Activated T-cell treated with anti-CD3 and anti-CD28 coated beads for 48 hours (primary cell): ENCODE measurements at places on chromosomes 2 and 18.

GRCh38 chr2:127638361-127639110, 7.4 kb upstream of the GPR17 start:
- DNase-seq, result no peak

DNA sequence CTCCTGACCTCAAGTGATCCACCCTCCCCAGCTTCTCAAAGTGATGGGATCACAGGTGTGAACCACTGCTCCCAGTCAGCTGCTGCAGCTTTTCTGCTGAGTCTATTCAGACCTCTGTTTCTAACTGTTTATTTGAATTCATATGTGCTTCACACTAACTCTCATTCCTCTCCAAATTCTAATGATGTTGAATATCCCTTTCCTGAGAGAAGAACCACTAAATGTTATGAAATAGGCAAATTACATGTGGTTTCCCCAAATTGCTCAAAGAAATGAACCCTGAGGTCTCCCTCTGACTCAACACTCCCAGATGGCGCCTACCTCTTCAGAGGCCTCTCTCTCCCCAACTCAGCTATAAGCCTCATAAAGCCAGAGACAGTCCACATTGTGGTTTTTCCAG, 98.6 kb downstream of the IRS1 start:
- no peak for DNase-seq

DNA sequence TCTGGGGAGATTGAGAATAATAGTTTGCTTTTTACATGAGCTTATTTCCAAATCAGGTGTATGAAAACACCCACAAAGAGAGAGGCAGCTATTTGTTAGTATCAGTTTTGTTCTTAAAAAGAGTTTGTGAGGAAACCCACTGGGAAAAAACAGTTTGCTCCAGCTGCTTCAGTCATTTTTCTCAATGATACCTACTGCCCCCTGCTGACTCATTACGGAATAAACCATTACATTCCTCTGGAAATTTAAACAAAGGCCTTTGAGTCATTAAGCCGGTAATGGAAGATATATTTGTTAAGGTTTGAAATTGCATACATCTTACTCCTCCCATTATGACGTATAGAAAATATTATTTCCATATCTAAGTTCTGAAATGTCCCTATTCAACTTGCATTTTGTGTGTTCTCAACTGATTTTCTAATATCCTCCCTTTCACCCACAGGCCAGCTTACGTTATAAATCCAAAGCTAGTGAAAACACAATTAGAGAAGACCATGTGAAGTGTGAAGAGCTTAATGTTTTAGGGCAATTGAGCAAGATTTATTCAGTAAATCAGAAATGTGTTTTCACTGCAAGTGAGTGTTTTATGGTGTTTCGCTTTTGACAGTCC, 761.6 kb downstream of the DSC3 start:
- DNase-seq, result no peak

GRCh38 chr18:36850527-36851201, 21.7 kb downstream of the KIAA1328 start:
- no peak for DNase-seq

DNA sequence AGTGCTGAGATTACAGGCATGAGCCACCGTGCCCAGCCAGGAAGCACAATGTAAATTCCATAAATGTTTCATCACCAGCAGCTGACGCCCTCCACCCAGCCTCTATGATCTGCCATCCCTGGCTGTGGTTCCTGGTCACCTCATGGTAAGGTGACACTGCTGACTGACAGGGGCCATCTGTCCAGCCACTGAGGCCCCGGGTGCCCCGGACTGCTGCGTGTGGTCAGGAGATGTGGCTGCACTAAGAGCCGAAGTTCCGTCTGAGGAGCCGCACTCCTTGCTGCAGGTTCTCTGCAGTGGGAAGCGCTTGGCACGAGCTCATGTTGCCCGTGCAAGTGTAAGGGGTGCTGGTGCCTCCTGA, 10.9 kb downstream of the NTSR2 start:
- no peak for DNase-seq

GRCh38 chr2:65866148-65866547, 433.7 kb upstream of the SPRED2 start:
- no peak for DNase-seq

GRCh38 chr2:60230037-60230436, 323.4 kb downstream of the BCL11A start:
- no peak for DNase-seq

DNA sequence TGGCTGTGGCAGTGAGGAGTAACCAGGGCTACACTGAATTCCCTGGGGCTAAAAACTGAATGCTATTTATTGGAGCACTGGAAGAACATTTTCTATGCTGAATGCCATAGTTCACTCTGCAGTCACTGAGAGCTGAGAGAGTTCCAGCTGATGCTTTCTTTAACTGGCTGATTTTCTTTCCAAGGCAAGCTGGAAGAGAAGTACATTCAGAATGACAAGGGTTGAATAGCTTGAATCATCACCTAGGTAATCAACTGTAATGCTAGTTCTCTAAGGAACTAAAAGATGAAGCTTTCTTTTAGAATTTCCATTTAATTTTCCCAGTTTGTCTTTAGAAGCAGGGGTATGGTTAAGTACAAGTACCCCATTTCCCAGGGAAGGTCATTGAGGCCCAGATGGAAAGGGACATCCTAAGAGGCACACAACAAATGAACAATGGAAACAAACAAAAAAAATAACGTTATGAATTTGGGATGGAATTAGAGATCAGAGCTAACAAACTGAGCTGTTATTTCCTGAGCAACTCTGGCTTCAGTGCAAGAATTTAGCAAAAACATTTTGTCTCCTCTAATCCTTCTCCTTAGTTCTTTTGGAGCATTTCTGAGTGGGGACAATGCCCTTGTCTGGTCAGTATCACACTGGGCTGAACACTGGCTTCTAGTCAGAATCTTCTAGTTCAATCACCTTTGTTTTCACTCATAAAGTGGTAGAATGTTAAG, 132.8 kb upstream of the REG3A start:
- DNase-seq, result no peak

GRCh38 chr2:196515051-196515450, 124.5 kb upstream of the CCDC150 start:
- DNase-seq, result no peak

- DNase-seq, result no peak
Measured at GRCh38 chr18:46160050-46160798, 56.0 kb downstream of the HAUS1 start.

- no peak for DNase-seq
Measured at GRCh38 chr2:100603414-100603813, 40.6 kb downstream of the PDCL3 start.

DNA sequence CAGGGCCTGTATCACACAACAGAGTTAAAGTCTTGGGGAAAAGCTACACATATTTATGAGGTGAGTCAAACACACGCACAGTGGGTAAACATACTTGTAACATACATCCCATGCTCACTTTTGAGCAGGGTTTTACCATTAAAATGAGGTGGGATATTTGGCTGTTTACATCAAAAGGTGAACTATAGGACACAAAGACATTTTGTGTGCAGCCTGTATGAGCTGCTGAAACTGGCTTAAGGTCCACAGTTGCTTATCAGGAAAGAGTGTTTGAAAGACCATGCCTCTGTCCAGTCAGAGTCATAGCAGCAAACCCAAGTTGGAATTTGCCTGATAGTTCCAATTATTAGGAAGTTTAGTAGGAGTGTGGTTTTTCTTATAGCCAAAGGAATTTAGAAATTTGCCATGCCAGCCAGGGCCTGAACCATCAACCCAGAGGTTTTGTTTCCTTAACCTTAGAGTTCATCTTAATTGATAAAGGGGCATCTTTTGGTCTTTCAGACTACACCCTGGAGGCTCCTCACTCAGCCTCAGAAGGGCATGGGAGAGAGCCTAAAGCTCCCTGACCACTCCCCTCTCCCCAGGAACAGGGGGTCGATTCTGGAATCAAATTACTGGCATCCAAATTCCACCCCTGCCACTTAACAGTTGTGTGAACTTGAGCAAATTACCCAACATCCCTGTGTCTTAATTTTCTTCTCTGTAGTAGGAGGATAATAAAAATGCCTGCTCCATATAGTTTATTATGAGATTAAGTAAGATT, 29.9 kb upstream of the L3MBTL4 start:
- no peak for DNase-seq

- DNase-seq, result peak; percentile 88
Measured at GRCh38 chr2:25314514-25315315, 27.0 kb downstream of the DNMT3A start.

DNA sequence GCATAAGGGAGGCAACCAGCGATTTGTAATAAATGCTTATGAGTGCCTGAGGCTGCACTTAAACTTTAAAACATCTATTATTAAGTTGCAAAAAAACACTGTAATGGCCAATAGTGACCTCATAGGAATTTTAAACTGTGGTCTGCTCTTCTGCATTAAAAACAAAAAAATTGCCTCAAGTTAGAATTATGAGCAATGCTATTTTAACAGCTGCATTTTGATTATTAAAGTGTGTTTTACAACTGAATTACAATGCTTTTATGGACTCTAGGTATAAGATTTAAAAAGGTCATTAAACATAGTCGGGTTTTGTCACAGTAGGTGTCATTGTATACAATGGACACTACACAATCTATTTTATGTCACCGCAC, 528.7 kb upstream of the FANCL start:
- DNase-seq, result no peak

DNA sequence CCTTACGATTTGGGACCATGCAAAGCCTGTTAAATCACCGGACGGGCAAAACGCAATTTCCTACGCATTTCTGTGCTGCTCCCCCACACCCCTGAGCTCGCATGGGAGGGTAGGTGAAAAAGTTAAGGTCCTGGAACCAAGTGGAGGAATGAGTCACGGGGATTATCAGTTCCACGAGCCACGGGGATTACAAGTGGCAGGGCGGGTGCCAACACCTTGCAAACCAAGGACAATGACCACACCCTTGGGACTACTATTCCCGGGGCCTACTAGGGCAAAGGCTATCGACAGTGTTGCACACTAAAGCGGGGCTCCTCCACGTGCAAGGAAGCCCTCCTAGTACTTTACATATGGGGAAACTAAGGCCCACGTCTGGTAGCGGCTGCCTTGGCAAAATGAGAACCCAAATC, 447 bp downstream of the RETSAT start:
- DNase-seq, result peak; percentile 5

DNA sequence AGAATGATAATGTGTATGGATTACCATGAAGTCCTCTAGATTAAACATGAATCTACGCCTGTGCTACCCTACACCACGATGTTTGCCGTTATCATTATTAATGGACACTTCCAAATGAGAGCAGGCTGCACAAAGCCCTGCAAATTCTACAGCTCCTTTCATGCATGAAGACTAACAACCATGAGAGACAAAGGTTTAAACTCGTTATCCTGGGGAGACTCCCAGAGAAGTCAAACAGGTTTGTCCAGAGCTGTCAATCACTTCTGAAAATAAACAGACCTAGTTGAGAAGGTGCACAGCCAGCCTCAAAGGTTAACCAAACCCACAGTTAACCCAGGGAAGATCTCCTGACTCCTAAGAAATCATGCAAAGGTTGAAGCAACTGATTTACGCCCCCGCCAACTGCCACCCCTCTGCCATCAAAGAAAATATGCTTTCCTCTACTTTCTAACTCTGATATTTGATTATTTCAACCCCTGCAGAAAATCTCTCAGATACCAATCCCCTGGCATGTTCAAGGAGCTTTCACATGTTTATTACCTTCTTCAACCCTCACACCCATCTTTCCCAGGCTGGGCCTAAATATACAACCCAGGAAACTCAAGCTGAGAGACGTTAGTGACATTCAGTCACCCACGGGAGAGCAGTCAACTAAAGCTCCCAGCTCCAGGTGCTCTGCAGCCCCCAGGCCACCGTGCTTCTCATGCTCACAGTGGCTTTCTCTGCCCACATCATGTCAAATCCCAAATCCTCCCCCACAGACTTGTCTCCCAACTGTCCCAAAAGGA, 35.9 kb downstream of the MYO5B start:
- DNase-seq, result no peak

DNA sequence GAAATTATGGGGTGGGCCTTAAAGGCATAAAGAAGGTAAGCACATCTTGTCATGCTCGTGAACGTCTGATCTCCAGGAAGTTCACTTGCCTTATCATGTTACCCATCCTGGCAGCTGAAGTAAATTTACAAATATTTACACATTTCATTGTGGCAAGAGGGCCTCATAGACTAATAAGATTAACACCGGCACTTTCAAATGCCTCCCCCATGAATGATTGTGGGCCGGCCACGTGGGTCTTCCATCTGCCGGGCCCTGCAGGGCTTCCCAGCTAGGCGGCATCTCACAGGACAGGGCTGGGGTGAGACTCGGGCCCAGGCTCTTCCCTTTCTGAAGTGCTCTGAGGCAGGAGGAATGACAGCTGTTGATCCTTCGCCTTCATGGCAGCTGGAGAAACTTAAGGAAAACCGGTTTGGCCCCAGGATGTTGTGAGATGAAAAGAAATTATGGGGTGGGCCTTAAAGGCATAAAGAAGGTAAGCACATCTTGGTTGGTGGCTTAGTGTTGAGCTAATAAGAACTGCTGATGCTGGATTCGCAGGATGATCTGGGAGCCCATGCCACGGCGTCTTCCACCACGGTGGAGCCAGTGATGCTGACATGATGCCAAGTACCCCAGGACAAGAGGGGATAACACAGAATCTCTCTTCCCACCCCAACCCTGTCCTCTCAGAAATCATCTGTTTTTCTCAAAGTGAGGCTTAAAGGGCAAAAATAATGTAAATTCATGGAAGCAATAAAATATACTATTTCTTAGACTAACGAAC, 176.3 kb downstream of the SEPTIN10 start:
- no peak for DNase-seq

- DNase-seq, result no peak
Measured at GRCh38 chr2:179442206-179442605, 177.6 kb upstream of the SESTD1 start.

- DNase-seq, result no peak
Measured at GRCh38 chr2:182625814-182626213, 90.2 kb upstream of the DNAJC10 start.

- DNase-seq, result no peak
Measured at GRCh38 chr2:170013802-170014551, 164.0 kb upstream of the MYO3B start.

DNA sequence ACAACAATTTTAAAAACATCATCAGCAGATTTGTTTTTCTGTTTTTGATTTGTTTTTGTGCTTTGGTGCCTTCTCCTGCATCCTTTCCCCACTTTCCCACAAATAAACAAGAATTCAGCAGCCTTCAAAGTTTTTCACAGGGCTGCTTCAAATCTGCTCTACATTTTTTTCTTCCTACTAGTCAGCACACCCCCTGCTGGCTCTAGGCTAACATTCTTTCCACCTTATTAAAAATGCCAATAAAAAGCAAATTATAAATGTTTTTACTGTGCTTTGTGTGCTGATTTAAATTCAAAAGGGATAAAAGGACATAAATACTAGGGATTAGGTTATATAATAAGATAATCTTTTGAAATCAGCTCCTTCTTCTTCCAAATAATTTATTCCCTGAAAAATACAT, 6.2 kb upstream of the CNTNAP5 start:
- no peak for DNase-seq

DNA sequence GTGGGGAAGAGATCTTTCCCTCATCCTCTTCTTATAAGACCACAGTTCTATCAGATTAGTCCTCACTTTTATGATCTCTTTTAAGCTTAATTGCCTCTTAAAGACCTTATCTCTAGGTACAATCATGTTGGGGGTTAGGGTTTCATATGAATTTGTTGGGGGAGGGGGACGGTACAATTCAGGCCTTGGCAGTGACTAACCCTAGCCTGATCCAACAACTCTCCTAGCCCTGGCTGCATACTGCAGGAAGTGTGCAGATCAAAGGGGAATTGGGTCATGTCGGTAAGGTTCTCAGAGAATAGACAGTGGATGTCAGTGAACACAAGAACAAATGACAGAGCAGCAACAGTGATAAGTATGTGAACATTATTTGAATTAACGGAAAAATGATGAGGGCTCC, 16.4 kb downstream of the CAPN13 start:
- DNase-seq, result no peak

GRCh38 chr2:2238726-2239269, 92.3 kb downstream of the MYT1L start:
- no peak for DNase-seq
